ENCODE measurements at places on chromosomes 4 and X.

DNA sequence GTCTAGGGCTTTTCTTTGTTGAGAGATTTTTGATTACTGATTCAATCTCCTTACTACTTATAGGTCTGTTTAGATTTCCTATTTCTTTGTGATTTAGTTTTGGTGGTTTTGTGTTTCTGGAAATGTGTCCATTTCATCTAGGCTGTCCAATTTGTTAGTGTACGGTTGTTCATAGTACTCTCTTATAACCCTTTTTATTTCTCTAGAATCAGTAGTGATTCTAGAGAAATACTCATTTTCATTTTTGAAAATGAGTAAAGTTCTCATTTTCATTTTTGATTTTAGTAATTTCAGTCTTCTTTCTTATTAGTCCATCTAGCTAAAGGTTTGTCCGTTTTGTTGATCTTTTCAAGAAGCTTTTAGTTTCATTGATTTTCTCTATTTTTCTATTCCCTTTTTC is 7.5 kb downstream of the IL13RA1 start:
- no peak for DNase-seq

DNA sequence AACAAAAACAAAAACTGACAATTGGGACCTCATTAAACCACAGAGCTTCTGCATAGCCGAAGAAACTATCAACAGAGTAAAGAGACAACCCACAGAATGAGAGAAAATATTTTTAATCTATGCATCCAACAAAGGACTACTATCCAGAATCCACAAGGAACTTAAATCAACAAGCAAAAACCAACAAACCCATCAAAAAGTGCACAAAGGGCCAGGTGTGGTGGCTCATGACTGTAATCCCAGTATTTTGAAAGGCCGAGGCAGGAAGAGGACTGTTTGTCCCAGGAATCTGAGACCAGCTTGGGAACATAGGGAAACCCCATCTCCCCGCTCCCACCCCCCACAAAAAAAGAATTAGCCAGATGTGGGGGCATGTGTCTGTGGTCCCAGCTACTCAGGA is 10.7 kb downstream of the C4orf51 start:
- DNase-seq, result no peak

DNA sequence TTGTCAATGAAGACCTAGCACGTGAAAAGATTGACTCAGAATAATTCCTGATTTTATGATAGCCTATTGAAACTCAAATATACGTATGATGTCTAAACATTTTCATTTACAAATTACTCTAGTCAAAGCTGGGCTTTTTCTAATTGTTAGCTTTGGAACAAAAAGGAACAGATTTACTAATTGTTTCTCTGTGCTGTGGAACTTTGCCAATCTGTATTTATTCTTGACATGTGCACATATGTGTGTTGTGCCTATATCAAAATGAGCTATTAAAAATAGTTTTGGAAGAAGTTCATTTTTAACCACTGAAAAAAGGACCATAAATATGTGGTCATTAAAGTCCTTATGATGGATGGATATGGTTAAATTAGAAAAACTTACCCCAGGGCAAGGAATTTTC is 85.4 kb upstream of the PACRGL start:
- no peak for DNase-seq

- no peak for DNase-seq
These were observed 54.0 kb downstream of the METTL14 start for GRCh38 chr4:118739022-118739713.

GRCh38 chr4:93828332-93828994 is at the start of gene ATOH1:
TSS of gene ATOH1 (plus strand) at chr4:93828753. CDS start at chr4:93828927, 174 bp downstream.
- DNase-seq, result peak; percentile 2

GRCh38 chr4:142549726-142550463 is 296.2 kb downstream of the INPP4B start:
- DNase-seq, result no peak

GRCh38 chr4:148367756-148368155 is 74.5 kb downstream of the NR3C2 start:
- no peak for DNase-seq

GRCh38 chr4:76963131-76963750 is 13.7 kb downstream of the SEPTIN11 start:
- no peak for DNase-seq
